ENCODE measurements at places on chromosomes 2 and 18.

- no peak for DNase-seq
Observed at GRCh38 chr18:66222174-66222573, 381.7 kb downstream of the CDH19 start.

DNA sequence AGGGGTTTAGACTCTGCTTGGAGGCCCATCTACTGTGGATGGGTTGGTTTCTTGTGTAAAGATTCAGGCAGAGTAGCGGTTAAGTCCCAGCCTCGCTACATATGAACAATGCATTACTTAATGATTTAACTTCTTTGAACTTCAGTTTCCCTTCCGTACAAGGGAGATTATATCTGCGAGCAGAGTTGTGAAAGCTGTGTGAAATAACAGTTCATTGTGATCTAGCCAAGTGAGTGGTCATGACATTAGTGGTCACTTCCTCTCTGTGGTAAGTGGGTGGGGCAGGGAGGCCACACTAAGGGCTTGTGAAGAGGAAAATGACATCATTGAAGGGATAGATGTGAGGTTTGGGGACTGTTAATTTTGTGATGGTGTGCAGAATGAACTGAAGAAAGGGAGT lies 14.1 kb upstream of the MEX3C start:
- no peak for DNase-seq

GRCh38 chr18:32333781-32334180 lies 136.9 kb downstream of the GAREM1 start:
- DNase-seq = peak; percentile 47

- peak; percentile 78 for DNase-seq
Observed at GRCh38 chr2:134207589-134208209, 46.2 kb upstream of the MGAT5 start.

- no peak for DNase-seq
Observed at GRCh38 chr2:239121600-239122012, 273.7 kb downstream of the TWIST2 start.

- DNase-seq = no peak
Observed at GRCh38 chr2:52343706-52344266, 1311.9 kb upstream of the NRXN1 start.

- no peak for DNase-seq
Observed at GRCh38 chr2:47888581-47889280, 17.6 kb downstream of the FBXO11 start.

GRCh38 chr2:117958186-117958585 lies 55.7 kb downstream of the CCDC93 start:
- DNase-seq = no peak

GRCh38 chr2:170744248-170745002 lies 25.8 kb upstream of the ERICH2 start:
- DNase-seq = no peak

GRCh38 chr2:210028178-210028577 lies 25.7 kb downstream of the RPE start:
- no peak for DNase-seq

DNA sequence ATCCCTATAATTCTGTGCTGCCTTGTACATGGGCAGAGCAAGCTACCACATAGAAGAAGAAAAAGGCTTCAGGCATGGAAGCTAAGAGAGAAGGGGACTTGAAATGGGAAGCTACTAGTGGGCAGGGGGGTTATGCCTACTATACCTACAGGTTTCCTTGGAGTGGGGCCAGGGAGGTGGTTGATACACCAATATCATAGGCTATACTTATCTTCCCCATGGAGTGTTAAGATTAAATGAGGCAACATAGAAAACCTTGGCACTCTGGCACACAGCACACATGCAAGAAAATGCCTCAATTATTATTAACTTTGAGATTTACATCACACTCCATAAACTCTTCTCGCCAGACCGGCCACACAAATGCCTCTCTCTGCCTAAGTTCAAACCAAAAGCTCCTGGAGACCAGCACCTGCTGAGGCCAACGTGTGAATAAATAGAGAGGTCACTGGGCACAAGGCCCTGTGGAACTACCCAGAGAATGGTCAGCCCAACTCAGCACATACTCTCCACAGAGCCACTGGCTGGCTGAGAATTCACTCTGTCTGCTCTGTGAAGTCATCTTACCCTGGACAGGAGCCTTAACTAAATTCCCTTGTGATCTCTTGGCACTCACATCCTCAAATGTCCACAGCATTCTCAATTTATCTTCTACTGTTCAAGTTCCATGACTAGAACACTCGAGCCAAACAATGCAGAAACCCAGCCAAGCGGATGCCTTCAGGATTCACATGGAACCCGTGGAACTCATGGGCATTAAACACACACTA lies 498.7 kb downstream of the BCL11A start:
- no peak for DNase-seq

DNA sequence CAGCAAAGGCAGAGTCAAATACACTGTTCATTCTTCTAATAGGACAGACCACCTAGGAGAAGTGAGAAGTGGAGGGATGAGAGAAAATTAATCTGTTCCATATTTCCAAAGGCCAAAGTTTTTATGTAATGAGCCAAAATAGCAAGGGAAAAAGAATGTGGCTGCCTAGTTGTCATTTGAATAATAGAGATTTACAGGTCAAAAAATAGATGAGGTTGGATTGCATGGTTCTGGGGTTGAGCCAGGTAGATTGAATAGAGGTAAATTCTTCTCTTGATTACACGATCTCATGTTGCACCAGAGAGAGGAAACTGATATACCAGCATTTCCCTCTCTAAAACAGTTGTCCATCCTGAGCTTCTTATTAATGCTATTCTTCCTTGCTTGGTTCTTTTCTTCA lies 325.8 kb downstream of the CCDC178 start:
- no peak for DNase-seq

GRCh38 chr2:10385501-10385900 lies 62.6 kb downstream of the ODC1 start:
- DNase-seq = peak; percentile 75

- no peak for DNase-seq
Observed at GRCh38 chr18:49185623-49186022, 234.9 kb upstream of the SMAD7 start.

GRCh38 chr2:8398040-8398668 lies 283.7 kb upstream of the ID2 start:
- DNase-seq = no peak

DNA sequence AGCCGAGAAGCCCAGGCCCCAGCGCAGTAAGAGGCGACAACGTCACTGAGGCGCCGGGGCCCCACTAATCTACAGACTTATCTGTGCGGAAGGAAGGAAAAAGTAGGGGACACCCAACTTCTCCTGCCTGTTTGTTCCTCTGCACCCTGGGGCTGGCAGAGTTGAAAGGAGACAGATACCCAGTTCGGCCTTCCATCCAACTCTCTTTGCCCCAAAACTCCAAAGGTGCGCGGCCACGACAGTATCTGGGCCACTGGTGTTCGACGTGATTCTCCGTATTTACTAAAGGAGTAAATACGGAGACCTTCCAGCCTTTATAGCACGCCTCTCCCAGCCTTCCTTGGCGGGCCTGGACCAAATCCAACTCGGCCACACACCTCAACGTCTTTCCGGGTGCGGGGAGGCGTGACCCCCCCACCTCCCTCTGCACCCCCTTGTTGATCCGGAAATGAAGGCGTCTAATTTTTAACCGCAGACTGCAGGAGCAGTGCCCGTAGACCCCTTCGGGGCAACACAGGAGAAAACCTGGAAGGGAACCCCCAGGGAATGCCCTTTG lies 1.6 kb downstream of the SMAD7 start:
- no peak for DNase-seq

- DNase-seq = peak; percentile 46
Observed at GRCh38 chr2:134359367-134360081, 105.7 kb downstream of the MGAT5 start.

GRCh38 chr2:44772131-44772530 lies 169.4 kb upstream of the SIX3 start:
- no peak for DNase-seq

GRCh38 chr2:230823264-230823964 lies 41.3 kb upstream of the ITM2C start:
- DNase-seq = no peak

DNA sequence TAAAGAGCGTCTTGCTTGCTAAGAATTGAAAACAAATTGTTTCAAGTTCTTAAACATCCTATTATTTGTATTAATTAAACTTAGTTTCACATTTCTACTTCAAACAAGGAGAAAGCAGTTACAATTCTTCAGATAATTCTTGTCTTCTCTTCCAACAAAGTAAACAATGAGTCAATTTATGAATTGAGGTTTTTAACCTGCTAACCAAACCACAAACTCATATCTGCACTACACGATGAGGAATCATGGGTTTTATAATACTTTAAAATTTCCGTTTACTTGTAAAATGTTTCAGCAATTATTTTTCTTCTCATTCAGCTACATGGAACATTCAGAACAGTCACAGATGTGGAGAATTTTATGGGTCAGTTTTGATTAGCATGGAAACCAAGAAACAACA lies 114.2 kb downstream of the SPIRE1 start:
- DNase-seq = no peak

DNA sequence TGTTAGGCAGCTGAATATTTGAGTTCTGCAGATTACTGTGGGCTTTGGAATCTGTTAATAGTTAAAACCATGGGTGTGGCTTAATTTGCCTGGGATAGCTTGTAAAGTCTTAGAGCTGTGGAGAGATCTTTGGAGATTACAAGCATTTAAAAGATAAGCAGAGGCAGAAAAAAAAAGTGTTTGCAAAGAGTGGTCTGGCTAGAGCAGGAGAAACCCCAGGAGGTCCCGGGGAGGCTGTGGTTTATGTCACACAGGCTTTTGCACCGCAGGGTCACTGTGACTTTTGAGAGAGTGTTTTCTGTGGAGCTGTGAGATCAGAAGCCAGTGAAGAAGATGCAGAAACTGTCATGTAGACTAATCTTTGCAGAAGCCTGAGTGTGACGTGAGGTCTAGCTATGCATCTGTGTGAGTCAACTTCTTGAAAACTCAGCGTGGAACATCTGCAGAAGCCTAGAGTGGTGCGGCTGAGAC lies 49.0 kb downstream of the SETBP1 start:
- peak; percentile 62 for DNase-seq

DNA sequence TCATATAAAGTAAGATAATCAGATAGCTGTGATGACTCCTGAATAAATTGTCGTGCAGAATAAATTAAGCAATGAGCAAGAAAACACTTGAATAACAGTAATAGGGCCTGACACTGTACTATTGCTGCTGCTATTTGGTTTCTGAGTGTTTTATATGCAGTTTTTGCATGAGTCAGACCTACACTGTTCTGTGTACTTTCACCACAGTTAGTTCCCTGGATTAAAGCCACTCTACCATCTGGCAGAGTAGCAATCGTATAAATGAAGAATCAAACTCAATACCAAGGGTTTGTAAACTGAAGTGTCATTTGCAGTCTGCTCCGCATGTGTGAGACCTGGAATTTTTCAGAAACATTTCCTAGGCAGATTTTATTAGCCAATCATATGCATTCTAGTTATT lies 398.6 kb upstream of the CDH7 start:
- no peak for DNase-seq

DNA sequence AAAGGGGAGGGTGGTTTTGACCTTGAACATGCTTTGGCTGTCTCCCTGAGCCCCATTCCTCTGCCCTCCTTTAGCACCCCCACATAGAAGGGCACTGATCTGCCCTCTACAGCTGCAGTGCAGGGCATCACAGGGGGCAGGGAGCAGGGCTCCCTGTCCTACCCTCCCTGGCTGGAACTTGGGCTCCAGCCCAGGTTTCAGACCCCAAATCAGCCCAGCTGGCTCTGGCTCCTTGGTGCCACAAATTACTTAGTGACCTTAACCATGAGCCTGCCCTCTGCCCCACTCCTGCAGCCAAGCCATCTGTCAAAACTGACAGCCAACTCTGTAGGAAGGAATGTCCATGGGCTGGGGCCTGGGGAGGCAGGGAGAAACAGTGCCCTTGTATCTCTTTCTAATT lies 105.6 kb downstream of the MAPK4 start:
- no peak for DNase-seq

- no peak for DNase-seq
Observed at GRCh38 chr2:142061733-142062132, 69.1 kb downstream of the LRP1B start.

DNA sequence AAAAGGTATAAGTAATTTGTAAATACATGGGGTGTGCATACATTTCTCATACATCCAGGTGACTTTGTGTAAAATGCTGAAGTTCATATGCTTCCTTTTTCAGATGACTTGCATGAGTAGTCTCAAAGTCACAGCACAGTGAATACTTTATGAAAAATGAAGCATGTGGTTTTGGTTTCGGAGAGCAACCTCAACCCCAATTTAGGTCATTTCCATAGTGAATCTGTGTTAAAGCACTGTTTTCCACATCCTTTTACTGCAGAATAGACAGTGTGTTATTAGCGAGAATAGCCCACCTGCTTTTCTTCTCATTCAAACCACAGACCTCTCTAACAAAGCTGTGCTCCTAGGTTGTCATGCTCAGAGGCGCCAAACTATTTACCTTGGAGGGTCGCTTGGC lies 204.4 kb upstream of the RASGRP3 start:
- DNase-seq = no peak

DNA sequence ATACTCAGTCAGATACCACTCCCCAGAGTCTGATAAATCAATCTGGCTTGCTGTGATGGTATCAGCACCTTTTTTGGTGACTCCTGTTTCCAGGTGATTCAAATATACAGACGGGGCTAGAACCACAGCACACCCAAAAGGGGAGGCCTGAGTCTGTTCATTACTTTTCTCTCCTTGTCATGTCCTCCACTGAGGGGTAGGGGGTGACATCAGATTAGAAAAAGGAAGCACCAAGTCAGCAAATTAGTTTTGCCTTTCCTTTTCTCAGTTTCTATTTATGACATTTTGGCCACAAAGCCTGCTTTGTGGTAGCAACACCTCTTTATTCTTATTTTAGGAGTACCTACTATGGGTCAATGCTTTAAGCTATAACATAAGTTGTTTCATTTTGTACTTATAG lies 127.4 kb downstream of the CCDC102B start:
- DNase-seq = peak; percentile 62

GRCh38 chr2:16322308-16323125 lies 343.1 kb downstream of the CYRIA start:
- no peak for DNase-seq

- DNase-seq = peak; percentile 79
Observed at GRCh38 chr18:12394428-12394827, 13.3 kb upstream of the PRELID3A start.

DNA sequence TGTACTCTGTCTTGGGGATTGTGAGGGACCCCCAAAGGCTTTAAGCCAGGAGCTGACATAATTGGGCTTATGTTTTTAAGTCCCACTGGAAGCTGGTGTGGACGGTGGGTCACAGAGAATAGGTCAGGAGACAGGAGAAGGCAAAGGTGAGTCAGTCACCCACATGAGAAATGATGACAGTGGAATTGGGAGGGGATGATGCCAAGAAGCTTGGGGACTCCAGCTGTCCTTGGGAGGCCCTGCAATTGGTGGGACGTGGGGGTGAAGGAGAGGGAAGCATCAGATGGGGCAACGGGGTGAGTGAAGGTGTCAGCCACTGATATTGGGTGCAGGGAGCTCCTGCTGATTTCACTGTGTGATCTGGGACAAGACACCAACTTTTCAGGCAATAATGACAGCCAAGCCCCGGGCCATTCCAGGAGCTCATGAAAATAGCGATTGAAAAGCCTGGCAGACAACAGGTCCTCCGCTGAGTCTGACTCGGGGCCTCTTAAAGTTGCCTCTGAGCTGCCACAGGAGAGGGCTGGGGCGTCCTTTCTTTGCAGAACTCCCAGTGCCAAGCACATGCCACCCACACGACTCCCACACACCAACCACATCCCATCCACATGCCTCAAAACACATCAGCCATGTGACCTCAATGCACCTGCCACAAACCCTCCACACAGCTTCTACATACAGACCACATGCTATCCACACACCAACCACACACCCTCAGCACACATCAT lies 13.4 kb downstream of the TNS1 start:
- DNase-seq = no peak

- no peak for DNase-seq
Observed at GRCh38 chr2:8004250-8004681, 677.6 kb upstream of the ID2 start.

- peak; percentile 86 for DNase-seq
Observed at GRCh38 chr2:102355526-102356380, at the start of gene IL18R1. Gene IL18R1, plus strand, starts transcription at chr2:102355796. Its CDS starts 6,865 bp downstream, at chr2:102362661.

All from D341Med (cell line).